ENCODE measurements at places on chromosomes 3 and 15. TPM values are rescaled to one million over a fixed set of nuclear protein-coding genes. Genes with fewer than 3 reads are reported as not detected.

Gene UROC1
- not detected for total RNA-seq

Gene STARD5
- total RNA-seq, result 2.3 TPM

Gene OCA2
- total RNA-seq, result 0.11 TPM

Gene ERICH6
- not detected for total RNA-seq

Gene ISL2
- total RNA-seq, result 4.7 TPM

Gene ABHD17C
- total RNA-seq, result 29.0 TPM

Gene GOLGA6D
- not detected for total RNA-seq

Gene PSMA4
- total RNA-seq, result 357 TPM

Gene MST1R
- 6.0 TPM for total RNA-seq

Gene IGDCC3
- 0.19 TPM for total RNA-seq

Gene SERPINI2
- not detected for total RNA-seq

Gene ANKUB1
- total RNA-seq, result not detected

Gene MUC4
- not detected for total RNA-seq

Gene ARHGEF3
- total RNA-seq, result 8.5 TPM

Gene ACOX2
- 8.8 TPM for total RNA-seq

Gene CKMT1B
- total RNA-seq, result 2.2 TPM

Gene PARP9
- total RNA-seq, result 6.5 TPM

Gene WNT7A
- total RNA-seq, result 0.19 TPM

Gene PLIN1
- total RNA-seq, result 0.11 TPM

Gene SNX22
- 0.90 TPM for total RNA-seq

Gene MESP2
- total RNA-seq, result 0.95 TPM

Gene DZIP1L
- 7.9 TPM for total RNA-seq

Gene GADL1
- not detected for total RNA-seq

Gene STARD9
- 1.4 TPM for total RNA-seq

Gene C3orf22
- not detected for total RNA-seq

Gene ROBO1
- total RNA-seq, result 11.9 TPM

Gene LSAMP
- total RNA-seq, result 0.04 TPM

Measured in A549 treated with ZK216348 at 1 μM for 4 hours (cell line).